ENCODE measurements at places on chromosomes 1 and 21. TPM values are rescaled to one million over a fixed set of nuclear protein-coding genes. Genes with fewer than 3 reads are reported as not detected.

- no peak for DNase-seq
These were observed 867.4 kb upstream of the ADGRL2 start for GRCh38 chr1:80933346-80933745.

GRCh38 chr1:18612073-18612472 is 18.6 kb upstream of the PAX7 start:
- DNase-seq = no peak

DNA sequence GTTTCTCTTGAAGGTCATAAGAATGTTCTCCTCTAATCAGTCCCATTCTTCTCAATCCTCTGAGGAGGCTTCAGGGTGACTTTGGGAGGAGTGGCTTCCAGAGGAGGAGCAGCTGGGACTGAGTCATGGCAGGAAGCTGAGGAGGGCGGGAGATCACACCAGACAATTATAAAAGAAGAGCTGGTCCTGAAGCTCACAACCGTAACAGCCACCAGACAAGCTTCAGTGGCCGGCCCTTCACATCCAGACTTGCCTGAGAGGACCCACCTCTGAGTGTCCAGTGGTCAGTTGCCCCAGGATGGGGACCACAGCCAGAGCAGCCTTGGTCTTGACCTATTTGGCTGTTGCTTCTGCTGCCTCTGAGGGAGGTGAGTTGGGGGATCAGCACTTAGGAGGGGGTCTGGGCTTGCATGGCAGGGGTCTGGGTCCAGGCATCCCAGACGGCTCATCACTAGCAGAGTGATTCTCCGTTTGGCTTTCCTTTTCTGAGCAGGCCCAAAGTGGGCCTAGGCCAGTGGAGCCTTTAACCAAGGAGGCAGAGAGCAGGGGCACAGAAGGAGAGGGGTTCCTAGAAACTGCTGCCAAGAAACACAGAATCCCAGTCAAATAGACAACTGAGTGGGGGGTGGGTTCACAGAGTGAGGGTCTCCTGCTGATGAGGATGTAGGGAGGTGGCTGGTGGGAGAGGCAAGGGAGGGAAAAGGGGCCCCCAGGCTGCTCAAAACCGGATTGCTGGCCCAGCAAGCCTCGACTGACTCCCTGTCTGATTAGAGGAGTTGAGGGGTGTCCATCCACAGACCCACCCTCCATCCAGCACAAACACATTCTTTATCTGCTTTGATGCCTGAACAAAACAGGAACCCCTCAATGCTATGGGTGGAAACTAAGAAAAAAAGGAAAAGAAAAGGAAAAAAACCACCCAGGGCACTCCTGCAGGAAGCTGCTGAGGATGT is at the start of gene ECM1:
TSS of gene ECM1 (plus strand) at position 198 of the 953 bp plus-strand sequence. CDS start at position 299, 101 bp downstream.
- no peak for DNase-seq

DNA sequence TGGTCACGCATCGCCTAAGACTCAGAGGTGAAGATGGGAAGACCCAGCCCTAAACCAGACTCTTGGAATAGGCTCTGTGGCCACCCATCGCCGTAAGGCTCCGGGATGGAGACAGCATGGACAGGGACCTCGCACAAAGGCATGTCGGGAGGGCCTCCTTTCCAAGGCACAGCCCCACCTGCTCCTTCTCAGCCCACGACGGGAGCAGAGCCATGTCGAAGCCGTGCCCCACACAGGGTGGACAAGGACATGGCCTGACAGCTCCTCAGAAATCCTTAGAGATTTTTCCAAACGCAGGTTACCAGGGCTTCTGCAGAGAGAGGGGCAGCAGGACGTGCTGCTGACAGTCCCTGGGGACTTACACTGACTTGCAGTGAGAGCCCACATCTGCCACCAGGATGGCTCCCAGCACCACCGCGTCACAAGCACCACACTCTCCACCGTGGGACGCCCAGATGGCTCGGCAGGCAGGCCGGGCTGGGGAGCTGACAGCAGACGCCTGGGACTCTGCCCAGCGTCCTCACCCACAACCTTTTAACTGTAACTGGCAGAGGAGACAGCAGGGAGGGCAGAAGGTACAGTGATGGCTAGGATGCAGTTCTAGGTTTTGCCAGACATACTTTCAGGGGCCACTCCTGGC is 12.0 kb downstream of the SSU72 start:
- no peak for DNase-seq

- no peak for DNase-seq
These were observed 71.3 kb downstream of the HLX start for GRCh38 chr1:220950576-220950975.

GRCh38 chr1:110068646-110069403 is 1.6 kb downstream of the ALX3 start:
- no peak for DNase-seq

DNA sequence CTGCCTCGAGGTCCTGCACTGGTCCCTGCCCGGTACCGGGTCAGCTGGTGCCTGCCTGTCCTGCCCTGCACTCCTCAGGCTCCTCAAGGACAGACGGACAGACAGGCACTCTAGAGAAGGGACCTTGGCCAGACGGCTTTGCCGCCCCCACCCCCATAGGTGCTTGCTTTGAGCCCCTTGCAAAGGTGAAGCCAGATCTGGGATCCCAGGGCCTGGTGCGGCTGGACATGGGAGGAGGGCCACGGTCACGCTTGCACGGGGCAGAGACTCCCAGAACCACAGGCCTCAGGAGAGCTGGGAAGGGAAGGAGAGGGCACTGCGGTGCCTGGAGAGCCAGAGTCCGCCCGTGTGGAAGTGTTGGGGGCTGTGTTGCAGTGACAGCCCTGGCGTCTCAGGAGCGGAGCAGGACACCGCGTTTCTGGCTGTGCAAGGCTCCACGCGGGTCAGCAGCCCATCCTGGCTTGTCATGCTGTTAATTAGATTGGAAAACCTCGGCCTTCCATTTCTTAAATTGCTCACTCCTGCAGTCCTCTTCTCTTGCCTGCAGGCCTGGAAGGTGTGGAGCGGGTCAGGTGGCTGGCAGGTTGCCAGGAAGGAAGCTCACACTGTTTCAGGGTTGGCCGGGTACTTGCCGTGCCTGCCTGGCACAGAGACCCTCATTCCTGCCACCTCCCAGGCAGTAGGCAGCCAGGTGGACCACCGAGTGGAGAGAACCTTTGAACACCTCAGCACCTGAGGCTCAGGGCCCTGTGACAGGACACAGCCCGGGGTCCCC is 16.3 kb downstream of the COL18A1 start:
- no peak for DNase-seq

GRCh38 chr1:205523891-205524793 is 19.7 kb downstream of the CDK18 start:
- no peak for DNase-seq

DNA sequence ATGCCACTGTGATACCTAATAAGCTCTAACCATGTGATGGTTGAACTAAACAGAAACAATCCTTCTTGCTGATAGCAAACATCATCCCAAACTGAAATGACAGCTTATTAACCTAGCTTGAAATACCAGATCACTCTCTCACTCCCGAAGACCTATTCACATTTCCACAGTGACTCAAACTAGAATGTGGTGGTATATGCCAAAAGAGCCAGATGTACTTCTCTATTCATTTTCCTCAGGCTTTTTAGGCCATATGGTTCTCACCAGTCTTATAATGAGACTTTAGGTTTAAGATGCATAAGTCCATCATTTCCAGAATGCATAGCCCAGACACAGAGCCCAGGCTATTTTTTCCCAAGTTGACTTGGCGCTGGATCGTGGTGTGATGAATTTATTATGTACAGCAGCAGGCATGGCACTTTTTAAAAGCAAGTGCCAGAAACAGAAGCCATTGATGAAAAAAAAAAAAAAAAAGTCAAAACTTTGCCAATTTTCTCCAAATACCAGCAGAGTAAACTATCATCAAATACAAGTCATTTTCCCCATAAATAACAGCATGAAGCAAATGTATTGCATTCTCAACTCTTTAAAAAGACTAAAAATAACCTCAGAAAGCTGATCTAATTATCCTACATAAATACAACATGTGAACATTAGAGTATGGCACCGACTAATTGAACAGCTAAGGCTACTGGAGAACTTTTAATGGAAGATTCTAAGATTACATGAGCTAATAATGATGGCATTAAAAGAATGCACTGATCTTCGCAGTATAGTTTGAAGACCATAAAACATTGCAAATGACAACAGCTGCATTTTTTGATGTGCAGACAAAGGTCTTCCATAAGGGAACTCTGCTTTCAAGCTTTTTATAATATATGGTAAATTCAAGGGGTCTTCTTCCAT is 365.4 kb downstream of the LRRIQ3 start:
- DNase-seq = no peak

- no peak for DNase-seq
These were observed 45.5 kb downstream of the GRIK3 start for GRCh38 chr1:36988741-36989193.

DNA sequence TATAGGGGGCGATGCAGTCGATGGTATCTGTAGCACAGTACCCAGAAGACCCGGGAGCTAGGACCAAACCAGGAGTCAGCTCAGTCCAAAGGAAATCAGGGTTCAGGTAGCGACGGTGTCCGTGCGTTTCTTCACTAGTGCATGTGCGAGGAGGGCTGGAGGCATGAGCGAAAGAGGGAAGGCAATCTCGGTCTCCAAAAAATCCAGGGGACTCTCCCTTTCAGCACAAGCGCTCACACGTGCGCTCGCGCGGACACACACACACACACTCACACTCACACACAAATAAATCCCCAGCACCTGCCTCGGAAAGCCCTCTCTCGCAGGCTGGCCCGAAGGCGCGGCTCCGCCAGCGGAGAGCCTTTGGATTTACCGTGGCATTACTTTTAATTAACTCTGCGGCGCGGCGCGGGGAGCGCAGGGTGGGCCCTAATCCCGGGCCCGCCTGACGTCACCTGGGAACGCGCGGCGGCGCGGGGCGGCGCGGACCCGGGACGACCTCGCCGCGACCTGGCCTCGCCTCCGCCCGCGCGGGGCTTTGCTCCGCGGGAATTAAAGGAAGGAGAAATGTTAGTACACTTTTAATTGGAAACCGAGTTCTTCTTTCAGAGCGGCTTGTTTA is 121.2 kb downstream of the LMX1A start:
- peak; percentile 20 for DNase-seq

DNA sequence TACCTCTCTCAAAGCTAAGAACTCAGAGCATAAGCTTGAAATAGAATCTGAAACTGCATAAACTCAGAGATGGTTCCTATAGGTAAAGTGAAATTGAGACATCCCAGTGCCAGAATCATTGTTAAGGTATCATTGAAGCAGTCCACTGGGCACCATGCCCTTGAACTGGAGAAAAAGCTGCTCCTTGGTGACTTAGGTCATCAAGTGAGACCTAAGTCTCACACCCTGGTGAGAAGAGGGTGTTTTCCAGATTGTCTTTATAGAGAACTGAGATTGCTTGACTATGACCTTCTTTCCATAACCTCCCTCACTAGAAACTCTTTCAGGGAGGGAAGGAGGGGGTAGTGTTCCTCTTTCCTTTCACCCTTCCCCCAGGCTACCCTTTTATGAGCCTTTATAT is 9.4 kb upstream of the ATP6V1G3 start:
- DNase-seq = no peak

DNA sequence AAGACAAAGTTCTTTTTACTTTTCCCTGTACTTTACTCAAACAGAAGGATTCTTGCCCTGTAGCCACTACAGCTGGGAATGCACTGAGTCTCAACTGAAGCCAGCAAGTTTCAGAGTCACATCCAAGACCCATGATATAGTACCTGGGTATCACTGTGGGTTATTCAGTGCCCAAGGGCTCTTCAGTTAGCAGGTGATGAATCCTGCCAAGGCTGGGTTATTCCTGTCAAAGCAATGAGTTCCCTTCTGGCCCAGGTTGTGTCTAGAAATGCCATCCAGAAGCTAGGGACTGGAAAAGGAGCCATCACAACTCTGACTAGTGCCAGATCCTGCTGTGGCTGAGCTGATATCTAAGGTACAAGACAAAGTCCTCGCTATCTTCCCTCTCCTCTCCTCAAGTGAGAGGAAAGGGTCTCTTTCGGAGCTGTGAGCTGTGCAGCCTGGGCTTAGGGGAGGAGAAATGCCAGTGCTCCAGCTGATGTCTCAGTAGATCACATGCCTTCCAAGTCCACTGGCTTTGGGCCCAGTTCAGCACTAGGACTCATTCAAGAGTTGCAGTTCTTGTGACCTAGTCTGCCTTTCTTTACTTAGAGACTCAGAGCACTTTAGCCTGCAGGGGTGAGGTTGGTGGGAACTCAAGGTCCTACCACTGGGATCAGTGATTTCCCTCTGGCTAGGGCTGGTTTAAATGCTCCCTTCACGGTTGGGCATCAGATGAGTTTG is 369.4 kb downstream of the TBX15 start:
- no peak for DNase-seq

GRCh38 chr1:161113915-161114314 is 3.9 kb downstream of the PFDN2 start:
- DNase-seq = no peak

DNA sequence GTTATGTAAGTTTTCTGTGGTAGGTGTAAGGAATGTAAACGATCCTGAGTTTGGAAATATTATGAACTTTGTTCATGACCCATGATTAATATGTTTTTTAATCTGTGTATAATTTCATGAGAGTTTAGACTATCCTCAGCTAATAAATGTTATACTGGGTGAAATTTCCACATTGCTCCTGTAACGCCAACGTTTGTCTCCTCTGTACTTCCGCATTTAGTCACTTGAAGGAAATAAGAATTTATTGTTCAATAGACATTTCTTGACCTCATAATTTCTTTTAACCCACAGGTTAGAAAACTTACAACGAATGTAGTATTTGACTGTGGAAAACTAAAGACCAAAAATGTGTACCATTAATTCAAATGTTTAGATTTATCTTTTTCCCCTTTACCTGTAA is 876 bp downstream of the KCNJ15 start:
- no peak for DNase-seq

GRCh38 chr1:20997602-20998224 is 179.0 kb downstream of the EIF4G3 start:
- DNase-seq = no peak

DNA sequence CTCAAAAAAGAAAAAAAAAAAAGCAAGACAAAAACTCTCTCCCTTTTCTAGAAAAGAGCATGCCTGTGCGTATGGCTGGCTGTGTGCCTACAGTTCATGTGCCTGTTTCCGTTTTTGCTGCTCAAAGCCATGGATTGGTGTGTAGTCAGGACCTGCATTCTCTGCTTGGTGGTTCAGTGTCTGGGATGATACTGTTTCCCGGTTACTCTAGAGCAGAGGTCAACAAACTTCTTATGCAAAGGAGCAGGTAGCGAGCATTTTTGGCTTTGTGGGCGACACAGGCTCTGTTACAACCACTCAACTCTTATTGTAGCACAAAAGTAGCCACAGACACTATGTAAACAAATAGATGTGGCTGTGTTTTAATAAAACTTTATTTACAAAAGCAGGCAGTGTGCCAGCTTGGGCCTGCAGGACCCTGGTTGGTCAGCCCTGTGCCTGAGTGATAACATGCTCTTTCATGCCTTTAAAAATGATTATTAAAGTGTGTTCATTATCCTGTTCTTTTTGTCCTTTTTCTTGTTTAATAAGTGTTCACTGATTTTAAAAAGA is 524.2 kb downstream of the KIF26B start:
- no peak for DNase-seq

- DNase-seq = no peak
These were observed 188.3 kb upstream of the MAP1LC3C start for GRCh38 chr1:242187171-242187570.

The PLPPR5 gene
- polyA plus RNA-seq = 2.8 TPM

The CRP gene
- polyA plus RNA-seq = not detected

The ITLN2 gene
- polyA plus RNA-seq = 0.29 TPM

The SPATA46 gene
- polyA plus RNA-seq = 0.90 TPM

The SLC6A17 gene
- 0.85 TPM for polyA plus RNA-seq

The PACC1 gene
- 14.1 TPM for polyA plus RNA-seq

The GOLT1A gene
- polyA plus RNA-seq = 2.3 TPM

The CELA2A gene
- not detected for polyA plus RNA-seq

The PLA2G2C gene
- not detected for polyA plus RNA-seq
